ENCODE measurements at places on chromosomes 1 and 21.

- no peak for DNase-seq
Measured at GRCh38 chr1:24009406-24009805, 29.3 kb upstream of the SRSF10 start.

DNA sequence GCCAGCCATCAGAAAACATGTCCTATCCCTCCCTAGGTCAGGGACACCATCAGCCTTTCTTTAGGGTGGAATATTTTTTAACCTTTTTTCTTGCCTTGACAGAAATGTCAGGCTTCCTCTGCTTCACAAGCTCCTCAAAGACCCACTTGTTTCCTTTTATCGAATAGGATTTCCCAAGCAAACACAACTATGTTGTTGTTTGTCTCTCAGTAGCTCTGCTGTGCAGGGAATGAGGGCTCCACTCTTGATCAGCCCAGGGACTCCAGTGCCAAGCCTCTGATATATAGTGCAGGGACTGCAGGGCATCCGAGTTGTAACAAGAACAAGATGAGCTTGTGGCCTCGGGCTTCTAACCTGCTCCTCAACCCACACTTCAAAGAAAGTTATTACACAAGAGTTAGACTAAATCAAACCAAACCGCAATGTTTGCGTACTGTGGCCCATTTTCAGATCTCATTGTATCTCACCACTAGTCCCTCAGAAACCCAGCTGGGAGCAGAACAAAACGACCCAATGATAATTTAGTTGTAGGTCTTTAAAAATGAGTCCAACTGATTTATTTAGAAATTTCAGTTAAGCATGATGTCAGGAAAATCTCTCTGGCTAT is 108.1 kb downstream of the ATG4C start:
- DNase-seq = no peak

DNA sequence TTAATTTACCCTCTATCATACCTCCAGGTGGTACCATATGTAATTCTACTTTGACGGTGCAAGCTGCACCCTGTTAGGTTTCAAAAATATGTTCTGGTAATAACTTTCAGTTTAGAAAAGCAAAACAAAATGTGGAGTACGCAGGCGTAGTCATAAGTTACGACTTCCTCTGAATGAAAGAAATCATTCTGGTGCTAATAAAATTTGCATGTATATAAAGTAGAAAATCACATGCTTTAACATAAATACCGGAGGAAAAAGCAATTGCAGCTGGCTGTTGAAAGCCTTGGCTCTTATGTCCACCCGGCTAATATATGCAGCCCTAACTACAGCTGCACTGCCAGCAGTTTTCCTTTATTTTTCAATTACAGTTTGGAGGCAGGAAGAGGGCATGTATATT is 65.2 kb upstream of the TMPRSS15 start:
- DNase-seq = no peak

DNA sequence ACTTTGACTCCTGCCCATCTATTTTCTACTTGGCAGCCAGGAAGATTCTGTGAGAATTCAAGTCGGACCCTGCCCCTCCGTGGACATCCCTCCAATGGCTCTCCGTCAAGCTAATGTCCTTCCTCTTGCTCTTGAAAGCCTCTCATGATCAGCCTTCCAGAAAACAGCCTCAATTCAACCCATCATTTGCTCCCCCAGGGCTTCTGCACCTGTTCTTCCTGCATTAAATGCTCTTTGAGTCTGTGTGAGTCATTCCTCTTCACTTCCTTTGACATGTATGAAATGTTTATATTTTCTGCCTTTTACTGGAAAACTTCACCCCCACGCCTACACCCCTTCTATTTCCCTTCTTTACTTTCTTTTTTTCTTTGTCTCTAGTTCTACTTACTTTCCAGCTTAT is 734.1 kb upstream of the ZP4 start:
- DNase-seq = no peak

- DNase-seq = no peak
Measured at GRCh38 chr1:3219005-3219790, 150.2 kb downstream of the PRDM16 start.

DNA sequence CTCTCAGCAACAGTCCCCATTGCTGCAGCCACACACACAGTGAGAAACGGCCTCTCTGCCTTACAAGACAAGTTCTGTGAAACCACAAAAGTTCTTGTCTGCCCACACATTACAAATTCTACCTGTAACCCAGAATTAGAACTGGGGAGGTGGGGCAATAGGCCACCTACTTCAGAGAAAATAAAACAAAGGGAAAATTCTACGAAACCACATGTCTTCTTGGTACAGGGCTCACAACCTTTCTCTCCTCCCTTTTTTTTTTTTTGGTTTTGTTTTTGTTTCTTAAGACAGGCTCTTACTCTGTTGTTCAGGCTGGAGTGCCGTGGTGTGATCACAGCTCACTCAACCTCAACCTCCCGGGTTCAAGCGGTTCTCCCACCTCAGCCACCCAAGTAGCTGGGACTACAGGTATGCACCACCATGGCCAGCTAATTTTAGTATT is 30.2 kb downstream of the LPAR3 start:
- peak; percentile 34 for DNase-seq
